Activated T-helper 17 cell treated with anti-CD3 and anti-CD28 coated beads, Interleukin-2, amount 50 U/mL, for 72 hours (primary cell): ENCODE measurements at places on chromosomes 2 and 18.

DNA sequence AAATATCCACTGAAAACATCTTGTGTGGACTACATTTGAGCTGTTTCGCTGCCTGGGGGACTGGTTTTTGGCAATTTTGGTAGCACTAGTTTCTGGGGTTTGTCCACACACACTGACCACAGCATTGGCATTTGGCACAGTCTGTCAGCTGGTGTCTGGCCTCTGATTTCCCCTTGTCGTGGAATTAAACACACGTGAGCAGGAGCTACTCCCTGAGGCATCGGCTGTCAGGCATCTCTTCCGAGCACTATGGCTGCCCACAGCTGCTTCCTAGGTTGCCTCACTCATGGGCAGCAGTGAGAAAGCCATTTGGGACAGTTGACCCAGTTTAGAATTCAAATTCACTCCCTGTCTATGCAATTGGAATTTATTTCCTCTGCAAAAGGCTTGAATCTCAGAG lies 46.8 kb upstream of the FZD5 start:
- ATAC-seq, result no peak

DNA sequence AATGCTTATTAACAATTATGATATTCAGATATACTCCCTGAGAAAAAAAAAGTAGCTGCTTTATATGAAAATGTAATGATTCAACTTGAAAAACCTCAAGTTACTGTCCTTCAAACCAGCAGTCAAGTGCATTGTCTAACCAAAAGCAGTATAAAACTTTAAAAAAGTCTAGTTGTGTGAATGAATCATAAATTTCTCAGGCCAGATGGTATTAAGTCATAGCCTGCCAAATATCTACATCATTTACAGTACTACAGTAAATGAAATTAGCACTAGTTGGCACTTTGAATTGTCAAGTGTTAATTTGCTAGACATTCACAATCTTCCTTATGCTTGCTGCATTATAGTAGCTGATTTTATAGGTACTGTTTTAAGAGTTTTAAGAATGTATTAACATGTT lies 85.9 kb downstream of the CBLN2 start:
- ATAC-seq, result no peak

GRCh38 chr18:73724958-73725357 lies 422.7 kb downstream of the FBXO15 start:
- no peak for ATAC-seq

DNA sequence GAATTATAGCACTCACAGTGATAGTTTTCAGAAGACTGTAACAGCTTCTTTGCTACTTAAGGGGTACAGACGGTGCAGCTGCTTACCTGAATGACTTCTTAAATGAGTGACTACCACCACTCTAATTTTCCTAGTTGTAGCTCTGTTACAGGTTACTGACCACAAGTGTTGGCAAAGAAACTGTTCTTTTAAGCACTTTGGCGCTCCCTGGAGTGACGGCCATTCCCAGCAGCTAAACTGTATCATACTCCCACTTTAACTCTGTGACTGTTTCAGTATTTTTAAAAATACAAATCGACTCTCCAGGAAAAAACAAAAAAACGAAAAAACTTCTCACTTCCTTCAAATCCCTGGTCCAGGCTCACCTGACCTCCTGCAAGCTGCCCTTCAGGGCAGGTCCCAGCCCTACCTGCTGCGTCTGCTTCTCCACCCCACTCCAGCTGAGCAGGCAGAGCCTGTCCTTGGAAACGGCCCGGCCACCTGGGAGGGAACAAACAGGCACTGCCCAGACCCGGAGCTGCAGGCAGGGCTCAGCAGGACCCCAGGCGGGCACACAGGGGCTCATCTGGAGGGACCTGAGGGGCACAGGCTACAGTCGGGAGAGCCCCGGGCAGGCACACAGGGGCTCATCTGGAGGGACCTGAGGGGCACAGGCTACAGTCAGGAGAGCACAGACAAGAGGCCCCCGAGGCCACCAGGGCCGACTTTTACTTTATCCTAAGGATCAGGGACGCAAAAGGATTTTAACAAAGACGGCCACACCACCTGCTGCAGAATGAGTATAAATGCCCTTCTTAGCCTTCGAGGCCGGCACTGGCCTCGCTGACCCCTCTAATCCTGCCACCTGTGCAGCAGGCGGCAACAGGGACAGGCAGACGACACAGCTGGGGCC lies 24.5 kb downstream of the SLC66A2 start:
- no peak for ATAC-seq

- no peak for ATAC-seq
These were observed 219.6 kb downstream of the TNS1 start for GRCh38 chr2:217783243-217783642.

- ATAC-seq, result no peak
These were observed 31.9 kb downstream of the SPAG16 start for GRCh38 chr2:213316001-213316735.
